ENCODE measurements at places on chromosomes 3 and 15. TPM values are rescaled to one million over a fixed set of nuclear protein-coding genes. Genes with fewer than 3 reads are reported as not detected.

DNA sequence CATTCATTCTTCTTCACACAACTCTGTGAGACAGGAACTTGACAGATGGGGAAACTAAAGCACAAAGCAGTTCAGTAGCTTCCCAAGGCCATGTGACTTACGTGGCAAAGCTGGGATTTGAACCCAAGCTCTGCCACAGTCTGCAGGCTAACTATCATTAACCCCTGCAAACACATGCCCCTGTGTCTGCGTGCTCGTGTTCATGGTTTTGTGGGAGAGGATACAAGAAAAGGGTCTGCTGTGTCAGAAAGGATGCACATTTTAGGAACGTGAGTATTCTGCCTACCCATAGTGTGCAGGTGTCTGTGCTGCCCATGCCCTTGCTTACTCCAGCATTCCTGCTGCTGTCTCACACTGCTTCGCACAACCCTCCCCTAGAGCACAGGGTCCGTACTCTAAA is 137.0 kb downstream of the CHDH start:
- DNase-seq: no peak

DNA sequence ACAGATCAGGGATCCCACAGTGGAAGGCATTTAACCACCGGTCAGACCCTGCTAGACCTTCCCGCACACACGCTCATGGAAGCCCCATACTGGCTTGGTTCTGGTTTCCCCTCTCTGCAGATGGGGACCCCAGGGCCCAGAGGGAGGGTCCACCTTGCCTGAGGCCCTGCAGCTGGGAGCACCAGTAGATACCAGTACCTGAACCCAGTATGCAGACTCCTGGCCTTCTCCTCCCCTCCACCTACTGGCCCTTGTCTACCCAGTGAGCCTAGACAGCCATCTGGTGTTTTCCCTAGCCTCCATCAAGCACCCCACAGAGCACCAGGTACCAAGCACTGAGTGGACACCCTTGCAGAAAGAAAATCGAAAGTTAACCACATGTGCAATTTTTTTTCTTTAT is 65.1 kb downstream of the MEGF11 start:
- no peak for DNase-seq

DNA sequence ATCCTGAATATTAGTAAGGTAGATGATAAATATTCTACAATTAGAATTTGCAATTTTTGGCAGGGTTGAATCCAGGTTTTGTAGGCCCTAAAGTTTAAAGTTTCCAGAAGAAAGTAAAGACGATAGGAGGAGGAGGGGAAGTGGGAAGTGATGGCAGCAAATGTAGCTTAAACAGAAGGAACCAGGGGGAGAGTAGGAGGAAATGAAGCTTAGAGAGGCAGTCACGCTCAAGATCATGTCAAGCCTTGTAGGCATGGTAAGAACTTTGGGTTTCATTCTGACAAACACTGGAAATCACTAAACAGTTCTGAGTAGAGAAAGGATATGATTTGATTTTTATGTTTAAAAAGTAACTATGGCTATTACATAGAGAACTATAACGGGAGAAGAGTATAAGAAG is 63.9 kb downstream of the NR2E3 start:
- no peak for DNase-seq

RBM15B gene
- total RNA-seq: 20.8 TPM

RASL12 gene
- 13.7 TPM for total RNA-seq

DNA sequence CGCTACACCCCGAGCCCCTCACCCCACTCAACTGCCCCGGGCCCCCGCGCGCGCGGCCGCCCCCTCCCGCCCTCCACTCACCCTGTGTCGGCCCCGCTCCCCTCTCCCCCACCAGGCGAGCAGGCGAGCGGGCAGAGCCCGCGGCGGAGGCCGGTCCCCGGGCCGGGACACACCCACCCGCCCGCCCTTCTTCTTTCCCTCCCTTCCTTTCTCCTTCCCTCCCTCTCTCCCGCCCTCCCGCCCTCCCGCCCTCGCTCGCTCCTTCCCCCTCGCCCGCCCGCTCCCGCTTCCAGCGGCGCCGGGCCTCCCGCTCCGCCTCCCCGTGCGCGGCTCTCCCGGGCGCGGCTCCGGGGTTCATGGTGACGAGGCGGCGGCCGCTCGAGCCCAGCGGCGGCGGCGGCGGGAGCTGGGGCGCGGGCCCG is at the start of gene CTDSPL:
CTDSPL (plus strand) TSS at position 261 of the 422 bp plus-strand sequence. CDS start 320 bp downstream, outside the sequence.
- no peak for DNase-seq
